Vagina (tissue), 2 donors: ENCODE measurements at places on chromosomes 4 and X.

- no peak for DNase-seq
Measured at GRCh38 chr4:115325836-115326235, 212.4 kb upstream of the NDST4 start.

- DNase-seq, result no peak
Measured at GRCh38 chr4:165627548-165627947, 245.5 kb upstream of the TLL1 start.

DNA sequence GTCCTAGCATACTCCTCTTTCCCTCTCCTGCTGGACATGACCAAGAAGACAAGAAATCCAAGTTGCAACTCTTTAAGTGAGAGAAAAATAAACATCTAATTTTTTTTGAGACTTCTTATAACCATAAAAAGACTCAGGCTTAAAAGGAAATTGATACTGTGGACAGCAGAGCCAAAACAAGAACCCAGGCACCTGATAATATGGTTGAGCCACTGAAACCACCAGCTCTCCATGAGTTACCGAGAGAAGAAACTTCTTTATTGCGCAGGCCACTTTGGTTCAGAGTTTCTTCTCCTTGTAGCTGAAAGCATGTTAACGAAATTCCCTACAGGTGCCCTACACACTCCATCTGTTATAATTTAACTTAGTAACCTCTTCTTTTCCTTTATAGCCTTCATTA lies 11.3 kb upstream of the SPCS3 start:
- no peak for DNase-seq

GRCh38 chrX:72255445-72255844 lies 16.6 kb upstream of the ERCC6L start:
- DNase-seq, result no peak

- DNase-seq, result no peak
Measured at GRCh38 chrX:49190821-49191573, 4.8 kb upstream of the PRICKLE3 start.

- DNase-seq, result no peak
Measured at GRCh38 chr4:26150948-26151347, 169.9 kb upstream of the RBPJ start.

GRCh38 chrX:125628435-125628834 lies 308.8 kb downstream of the TEX13C start:
- no peak for DNase-seq

- no peak for DNase-seq
Measured at GRCh38 chr4:6640292-6641163, at the start of gene MRFAP1. TSS of gene MRFAP1 (plus strand) at chr4:6640685. CDS start at chr4:6640863, 178 bp downstream.

- no peak for DNase-seq
Measured at GRCh38 chrX:17584248-17584681, 153.0 kb upstream of the SCML1 start.

DNA sequence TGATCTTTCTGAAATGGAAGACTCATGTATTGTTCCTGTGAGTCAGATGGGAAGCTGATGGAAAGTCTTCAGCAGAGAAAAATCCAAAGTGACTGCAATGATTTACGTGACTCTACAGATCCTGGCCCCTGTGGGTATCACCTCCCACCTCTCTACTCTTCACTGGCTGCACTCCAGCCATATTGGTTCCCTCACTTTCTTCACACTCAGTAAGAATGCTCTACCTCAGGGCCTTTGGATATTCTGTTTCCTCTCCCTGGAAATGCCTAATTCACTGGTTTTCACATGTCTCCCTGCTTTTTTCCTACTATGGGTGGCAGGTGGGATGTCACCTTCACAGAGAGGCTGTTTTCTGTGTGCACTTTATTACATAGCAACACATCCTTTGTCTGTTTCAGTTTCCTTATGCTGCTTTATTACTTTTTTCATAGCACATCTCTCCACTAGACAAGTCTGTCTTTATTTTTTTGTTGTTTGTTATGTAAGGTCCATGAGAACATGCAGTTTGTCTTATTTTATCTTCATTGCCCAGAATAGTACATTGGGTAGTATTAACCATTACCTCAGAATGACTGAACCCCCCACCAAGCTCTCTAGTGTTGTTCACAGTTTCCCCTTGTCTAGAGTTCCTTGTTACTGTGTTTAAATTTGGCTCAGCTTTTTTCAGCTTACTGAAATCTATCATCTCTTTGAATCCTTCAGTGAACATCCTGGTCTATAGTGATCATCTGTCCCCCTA lies 57.6 kb upstream of the CLNK start:
- DNase-seq, result no peak

GRCh38 chr4:36281384-36282106 lies at the start of gene DTHD1:
TSS of gene DTHD1 (plus strand) at chr4:36281616. CDS start at chr4:36281759, 143 bp downstream.
- DNase-seq, result no peak

DNA sequence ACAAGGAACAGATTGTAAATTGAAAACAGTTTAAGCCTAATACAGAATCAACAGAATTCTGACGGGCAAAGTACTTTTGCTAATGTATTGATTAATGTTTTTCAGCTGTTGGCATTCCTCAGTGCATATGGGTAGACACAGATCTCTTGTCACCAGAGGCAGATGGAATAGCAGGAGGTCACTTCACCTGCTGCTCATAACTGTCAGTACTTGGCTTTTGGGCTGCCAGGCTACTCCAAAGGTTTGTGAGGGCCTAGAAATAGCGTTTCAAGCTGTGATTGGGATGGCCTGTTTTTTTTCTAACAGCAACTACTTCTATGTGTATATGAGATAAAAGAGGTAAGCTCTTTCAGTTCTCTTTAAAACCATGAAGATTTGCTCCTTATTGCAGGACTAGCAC lies 307.5 kb upstream of the ANXA10 start:
- no peak for DNase-seq

DNA sequence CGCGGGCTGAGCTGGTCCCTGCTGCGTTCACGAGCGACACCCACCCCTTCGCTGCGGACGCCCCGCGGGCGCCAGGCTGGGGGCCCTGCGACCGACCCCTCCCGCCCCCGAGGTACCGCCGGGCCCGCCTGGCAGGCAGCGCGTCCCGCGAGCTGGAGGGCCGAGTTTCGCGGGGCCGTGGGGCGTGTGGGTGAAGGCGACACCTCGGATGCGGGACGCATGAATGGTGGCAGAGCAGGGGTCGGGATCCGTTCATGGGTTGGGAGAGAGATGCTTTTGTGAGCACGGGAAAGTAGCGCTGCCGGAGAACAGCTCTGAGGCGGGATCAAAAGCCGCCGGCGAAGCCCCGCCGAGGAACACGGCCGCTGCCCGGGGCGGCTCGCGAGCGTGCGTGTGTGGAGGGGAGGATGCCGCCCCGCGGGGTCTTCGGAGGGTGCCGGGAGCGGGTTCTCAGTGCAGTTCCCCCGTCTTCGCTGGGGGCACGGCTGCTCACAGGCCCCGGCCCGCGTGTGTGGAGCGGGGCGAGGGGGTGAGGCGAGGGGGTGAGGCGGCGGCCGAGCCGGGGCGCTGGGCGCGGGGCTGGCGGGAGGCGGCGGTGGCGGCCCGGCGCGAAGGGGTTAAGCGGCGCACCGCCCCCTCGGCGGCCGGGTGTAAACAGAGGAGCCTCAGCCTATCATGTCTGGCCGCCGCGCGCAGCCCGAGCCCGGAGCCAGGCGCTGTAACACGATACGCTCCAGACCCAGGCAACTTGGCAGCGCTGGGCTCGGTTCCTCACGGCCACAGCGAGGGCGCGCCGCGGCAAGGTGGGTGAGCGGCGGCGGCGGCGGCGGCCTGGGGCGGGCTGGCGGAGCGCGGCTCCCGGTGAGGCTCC lies 205.3 kb downstream of the TENM3 start:
- peak; percentile 87 for DNase-seq

DNA sequence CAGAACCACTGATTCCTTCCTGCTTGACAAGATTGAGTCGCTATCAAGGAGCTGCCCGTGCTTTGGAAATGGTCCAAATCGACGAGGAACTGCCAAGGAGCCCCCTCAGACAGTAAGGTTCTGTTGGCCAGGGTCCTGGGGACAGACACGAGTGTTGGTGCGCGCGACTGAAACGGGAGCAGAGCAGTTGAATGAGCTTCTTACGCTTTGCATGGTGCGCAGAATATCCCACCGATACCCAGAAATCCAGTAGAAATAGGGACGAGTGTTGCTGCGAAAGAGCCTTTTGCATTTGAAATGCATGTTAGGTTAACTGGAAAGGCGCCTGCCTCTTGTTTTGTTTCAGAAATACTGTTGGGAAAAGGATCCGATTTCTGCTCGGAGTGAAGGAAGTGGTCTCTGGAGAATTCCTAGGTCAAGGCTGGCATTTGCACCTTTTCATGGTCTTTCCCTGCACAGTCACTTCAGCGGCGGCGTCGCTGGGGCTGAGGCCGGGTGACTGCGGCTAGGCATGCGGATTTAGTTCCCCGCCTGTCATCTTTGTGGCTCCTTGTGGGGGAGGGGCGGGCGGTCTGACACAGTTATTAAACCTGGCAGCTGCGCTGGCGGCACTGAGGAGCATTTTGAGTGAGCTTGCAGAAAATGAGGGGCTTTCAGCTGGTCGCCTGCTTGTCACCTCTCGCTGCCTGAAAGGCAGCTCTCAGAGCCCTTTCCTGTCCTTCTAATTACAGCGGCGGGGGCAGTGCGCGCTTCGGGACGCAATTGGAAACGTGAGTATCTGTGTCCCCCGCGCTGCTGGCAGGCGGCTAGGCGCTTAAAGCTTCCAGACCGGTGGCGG lies 51.5 kb upstream of the TRIM2 start:
- no peak for DNase-seq

GRCh38 chrX:132444936-132445335 lies 43.9 kb downstream of the MBNL3 start:
- DNase-seq, result no peak

DNA sequence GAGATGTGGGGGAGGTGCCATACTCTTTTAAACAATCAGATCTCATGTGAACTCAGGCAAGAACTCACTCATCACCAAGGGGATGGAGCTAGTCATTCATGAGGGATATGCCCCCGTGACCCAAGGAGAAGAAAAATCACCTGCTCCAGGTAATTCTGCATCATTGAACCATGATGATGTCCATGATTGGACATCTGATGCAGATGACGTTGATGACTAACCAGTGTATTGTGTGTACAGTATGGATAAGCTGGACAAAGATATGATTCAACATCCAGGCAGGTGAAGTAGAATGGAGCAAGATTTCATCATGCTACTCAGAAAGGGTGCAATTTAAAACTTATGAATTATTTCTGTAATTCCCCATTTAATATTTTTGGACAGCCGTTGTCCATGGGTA lies 286.4 kb upstream of the SMIM31 start:
- no peak for DNase-seq

DNA sequence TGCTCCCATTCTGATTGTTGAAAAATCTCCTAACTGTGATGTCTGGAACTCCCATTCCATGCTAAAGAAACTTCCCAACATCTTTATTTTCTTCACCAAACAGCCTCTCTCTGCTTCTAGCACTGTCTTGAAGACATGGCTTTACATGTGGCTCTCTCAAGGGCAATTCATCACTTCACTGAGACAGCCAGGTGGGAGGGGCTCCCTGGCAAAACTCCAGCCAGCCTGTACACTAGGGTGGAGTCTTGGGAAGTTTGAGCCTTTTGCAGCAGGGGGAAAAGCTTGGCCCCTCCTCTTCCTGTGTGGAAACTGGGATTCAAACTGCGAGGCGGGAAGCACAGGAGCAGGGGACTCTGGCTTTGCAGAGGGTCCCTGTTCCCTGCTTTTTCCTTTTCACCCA lies 130.5 kb upstream of the TTC29 start:
- DNase-seq, result no peak

- no peak for DNase-seq
Measured at GRCh38 chrX:10620121-10620699, at the start of gene MID1. TSS of gene MID1 (minus strand) at chrX:10620585. CDS start at chrX:10567547, 53,038 bp downstream.

GRCh38 chr4:81207828-81208227 lies 7.2 kb downstream of the PRKG2 start:
- DNase-seq, result no peak

DNA sequence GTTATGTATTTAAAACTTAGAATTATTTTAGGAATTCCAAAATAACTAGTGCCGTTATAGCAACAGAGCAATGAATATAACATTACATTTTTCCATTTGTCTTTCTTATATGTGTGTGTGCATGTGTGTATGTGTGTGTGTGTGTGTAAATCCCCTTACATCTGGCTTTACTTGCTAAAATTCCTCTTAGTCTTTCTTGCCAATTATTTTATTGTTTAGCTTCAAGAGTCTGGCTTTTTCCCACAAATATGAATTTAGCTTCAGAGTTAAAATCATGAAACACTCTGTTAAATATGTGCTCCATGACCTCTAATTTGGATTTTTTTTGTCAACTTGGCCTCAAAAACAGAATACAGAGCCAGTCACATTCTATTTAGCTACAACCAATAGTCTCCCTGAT lies 18.9 kb downstream of the FGF13 start:
- no peak for DNase-seq

DNA sequence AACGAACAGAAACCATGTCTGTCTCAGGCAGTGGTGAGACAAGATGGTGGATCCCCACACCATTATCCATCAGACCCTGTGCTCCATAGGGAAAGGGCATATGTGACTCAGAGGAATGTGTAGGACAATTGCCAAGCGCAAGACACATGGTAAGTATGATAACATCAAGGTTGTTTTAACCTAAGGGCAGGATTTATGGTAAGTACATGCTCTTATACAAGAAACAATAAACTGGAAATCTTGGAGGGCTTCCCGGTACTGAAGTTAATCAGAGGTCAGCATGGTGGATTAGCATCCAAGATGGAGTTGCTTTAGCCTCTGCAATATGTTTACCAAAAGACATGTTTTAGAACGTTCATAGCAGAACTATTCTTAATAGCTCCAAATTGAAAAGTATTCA lies 355.0 kb downstream of the PPP1R2C start:
- no peak for DNase-seq

GRCh38 chr4:1072830-1073446 lies 40.4 kb downstream of the RNF212 start:
- DNase-seq, result no peak

DNA sequence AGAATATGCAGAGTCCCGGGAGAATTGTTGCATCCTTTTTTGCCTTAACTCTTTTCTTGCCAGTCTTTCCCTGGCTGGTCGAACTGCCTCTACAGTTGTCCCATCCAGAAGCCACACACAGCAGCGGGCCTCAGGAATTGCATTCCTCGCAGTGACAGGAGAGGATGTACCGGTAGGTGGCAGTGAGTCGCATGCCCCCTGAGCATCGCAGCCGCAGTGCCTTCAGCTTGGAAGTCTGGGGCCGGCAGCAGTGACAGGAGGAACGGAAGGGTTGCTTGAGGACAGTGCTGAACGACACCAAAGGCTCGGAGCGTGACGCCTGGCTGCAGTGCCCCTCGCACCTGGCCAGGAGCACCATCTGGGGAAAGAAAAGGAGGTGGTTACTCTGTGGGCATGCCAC lies 23.5 kb downstream of the NDP start:
- no peak for DNase-seq

DNA sequence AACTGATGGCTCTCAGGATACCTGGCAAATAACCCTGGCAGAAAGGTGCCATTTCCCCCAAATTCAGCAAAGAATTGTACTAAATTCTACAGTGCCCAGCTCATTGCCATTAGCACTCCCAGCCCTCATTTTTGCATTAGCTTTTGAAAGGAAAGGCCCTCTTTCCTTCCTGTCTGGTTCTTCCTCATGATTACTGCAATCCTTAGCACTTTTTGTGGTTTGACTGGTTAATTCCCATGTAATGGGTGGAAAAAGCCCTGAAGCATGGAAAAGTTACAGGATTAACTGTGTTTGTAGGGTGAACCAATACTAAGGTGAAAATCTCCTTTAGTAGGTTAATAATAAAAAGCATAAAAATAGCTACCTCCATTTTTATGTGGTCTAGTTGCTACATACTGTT lies 139.5 kb downstream of the NPNT start:
- DNase-seq, result no peak
